ENCODE measurements at places on chromosomes 4 and X.

- DNase-seq: no peak
These were observed 1741.0 kb upstream of the PCDH10 start for GRCh38 chr4:131408102-131408501.

GRCh38 chr4:76206222-76206942, 7.2 kb downstream of the SCARB2 start:
- no peak for DNase-seq

GRCh38 chr4:108116423-108117168, 52.1 kb downstream of the LEF1 start:
- no peak for DNase-seq

- peak; percentile 89 for DNase-seq
These were observed 162.4 kb upstream of the GPRIN3 start for GRCh38 chr4:89469930-89470375.

GRCh38 chrX:11445540-11445939, 152.3 kb downstream of the AMELX start:
- DNase-seq: no peak

- DNase-seq: no peak
These were observed 36.9 kb downstream of the STARD8 start for GRCh38 chrX:68684291-68684918.

DNA sequence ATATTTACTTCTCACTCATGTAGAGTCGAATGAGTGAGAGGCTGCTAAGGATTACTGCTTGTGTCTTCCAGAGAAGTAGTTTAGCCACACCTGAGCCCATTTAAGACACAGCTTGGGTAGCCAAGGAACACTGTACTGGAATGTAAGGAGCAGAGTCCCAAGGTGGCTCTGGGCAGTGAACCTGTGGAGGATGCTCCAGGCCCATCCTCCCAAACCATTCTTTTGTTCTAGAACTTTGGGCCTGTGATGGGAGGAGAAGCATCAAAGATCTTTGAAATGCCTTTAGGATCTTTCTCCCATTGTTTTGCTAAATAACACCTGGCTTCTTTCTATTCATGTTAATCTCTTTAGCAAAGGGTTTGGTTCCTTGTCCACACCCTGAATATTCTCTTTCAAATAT, 162.2 kb downstream of the KLHL4 start:
- DNase-seq: no peak

GRCh38 chr4:94447754-94448411, 3.9 kb upstream of the PDLIM5 start:
- DNase-seq: no peak

GRCh38 chr4:78311306-78311705, 240.3 kb upstream of the ANXA3 start:
- DNase-seq: no peak

- DNase-seq: no peak
These were observed 5.3 kb upstream of the PYURF start for GRCh38 chr4:88528861-88529260.

- DNase-seq: no peak
These were observed 251.0 kb downstream of the KCNIP4 start for GRCh38 chr4:21697583-21697982.

GRCh38 chrX:120446498-120446897, 22.6 kb downstream of the LAMP2 start:
- DNase-seq: no peak

DNA sequence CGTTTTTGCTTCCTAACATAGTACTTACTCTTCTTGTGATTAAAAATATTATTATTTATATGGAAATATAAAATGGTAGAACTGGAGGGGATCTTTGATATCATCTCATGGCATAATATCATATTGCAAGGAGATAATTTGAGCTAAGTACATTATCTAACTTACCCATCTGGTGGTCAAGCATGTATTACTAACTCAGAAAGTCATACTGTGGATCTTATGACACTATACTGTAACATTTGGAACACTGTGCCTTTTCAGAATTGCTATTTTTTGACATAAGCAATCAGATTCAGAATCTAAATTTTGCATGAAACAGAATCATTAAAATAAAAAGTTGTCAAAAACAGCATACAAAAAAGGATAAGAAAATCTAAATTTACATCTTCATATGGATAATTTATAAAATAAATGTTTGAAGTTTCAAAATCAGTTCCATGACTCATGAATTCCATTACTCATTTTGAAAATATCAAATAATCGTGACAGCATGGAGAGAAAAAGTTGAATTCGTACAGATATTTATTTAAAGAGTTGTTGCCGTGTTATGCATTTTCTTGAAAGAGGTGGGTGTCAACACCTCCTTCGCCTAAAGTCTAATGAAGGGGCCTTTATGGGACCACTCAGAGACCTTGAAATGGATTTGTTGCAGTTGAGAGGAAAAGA, 928.1 kb downstream of the PDHA2 start:
- DNase-seq: peak; percentile 43

- no peak for DNase-seq
These were observed 753.6 kb downstream of the RPA4 start for GRCh38 chrX:97637289-97637688.

- DNase-seq: no peak
These were observed 49.5 kb downstream of the USP53 start for GRCh38 chr4:119261986-119262385.

DNA sequence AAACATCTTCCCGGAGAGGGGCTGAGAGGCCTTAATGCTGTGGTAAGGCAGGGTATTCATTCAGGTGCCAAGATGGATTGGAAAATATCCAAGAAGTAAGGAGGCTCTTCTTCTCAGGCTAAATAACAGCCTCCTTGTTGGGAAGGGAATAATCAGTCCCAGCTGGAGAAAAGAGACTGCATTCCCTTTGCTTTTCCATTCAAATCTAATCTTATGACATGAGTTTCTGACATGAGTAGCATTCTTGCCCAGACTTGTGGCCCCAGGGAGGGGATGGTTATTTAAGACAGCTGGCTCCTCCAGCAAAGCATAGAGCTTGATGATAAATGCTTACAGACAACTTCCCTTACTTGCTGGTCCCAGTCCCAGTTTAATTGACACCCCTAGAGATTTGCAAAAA, 98.3 kb downstream of the DCLK2 start:
- peak; percentile 30 for DNase-seq

GRCh38 chrX:11040405-11040804, 70.7 kb upstream of the HCCS start:
- DNase-seq: no peak

GRCh38 chr4:106231931-106232330, 84.1 kb downstream of the TBCK start:
- DNase-seq: no peak

GRCh38 chrX:134287346-134287745, 50.4 kb downstream of the CCDC160 start:
- DNase-seq: no peak

DNA sequence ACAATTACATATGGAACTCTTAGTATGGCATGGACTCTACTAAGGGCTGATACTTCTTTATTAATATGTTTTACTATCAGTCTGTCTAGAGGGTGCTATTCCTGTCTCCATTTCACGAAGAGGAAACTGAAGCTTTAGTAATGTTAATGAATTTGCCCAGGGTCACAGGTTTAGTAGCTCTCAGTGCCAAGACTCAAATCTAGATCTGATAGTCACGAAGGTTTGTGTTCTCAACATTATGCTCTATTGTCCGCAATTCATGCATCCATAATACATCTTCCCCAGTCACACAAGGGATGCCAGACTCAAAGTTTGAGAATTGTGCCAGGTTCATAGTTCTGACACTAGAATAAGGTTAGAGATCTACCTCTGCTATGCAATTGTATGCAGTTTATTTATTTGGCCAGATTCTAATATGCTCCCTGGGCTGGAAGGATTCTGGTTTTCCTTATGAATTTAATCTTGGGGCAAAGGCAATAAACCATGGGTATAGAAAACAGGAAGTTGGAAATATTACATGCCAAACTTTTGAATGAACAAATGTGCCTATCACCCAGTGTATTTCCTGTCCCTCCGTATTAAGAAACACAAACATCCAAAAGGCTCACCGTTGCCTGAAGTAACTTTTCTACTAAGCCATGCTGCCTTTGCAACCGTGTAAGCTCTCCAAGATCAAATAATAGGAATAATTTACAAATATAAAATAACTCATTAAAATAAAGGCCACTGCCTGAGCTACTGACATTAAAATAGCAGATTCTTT, 478.5 kb downstream of the INPP4B start:
- no peak for DNase-seq

GRCh38 chr4:87056881-87057280, 122.1 kb downstream of the AFF1 start:
- no peak for DNase-seq

- DNase-seq: no peak
These were observed 86.8 kb upstream of the AFAP1 start for GRCh38 chr4:8026453-8026852.

- DNase-seq: no peak
These were observed 127.9 kb downstream of the OR13H1 start for GRCh38 chrX:131671735-131672134.

DNA sequence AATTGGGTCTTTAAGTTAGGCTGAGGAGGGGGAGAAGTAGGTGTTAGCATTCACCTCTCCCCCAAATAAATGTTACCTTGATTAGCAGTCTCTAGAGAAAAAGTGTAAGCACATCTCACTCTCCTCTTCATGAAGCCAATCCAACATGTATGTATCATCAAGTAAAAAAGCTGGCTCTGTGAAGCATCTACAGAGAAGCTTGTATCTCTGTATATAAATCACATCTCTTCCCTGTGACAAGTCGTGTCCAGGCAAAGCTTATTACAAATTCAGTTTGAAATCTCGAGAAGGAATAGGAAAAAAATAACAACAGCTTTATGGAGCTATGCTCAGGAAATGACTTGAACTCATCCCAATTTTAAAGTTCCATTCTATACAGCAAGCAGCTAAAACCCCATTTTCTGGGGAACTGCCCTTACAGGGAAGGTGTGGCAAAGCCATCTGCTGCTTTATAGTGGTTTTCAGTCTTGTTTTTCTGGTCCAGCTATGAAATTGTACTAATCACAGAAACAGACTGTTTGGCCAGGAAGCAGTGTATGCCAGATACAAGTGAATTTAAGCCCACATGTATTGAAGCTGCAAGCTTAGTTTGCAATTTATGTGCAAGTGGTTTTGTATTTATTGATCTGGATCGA, 313.3 kb upstream of the NOCT start:
- no peak for DNase-seq

DNA sequence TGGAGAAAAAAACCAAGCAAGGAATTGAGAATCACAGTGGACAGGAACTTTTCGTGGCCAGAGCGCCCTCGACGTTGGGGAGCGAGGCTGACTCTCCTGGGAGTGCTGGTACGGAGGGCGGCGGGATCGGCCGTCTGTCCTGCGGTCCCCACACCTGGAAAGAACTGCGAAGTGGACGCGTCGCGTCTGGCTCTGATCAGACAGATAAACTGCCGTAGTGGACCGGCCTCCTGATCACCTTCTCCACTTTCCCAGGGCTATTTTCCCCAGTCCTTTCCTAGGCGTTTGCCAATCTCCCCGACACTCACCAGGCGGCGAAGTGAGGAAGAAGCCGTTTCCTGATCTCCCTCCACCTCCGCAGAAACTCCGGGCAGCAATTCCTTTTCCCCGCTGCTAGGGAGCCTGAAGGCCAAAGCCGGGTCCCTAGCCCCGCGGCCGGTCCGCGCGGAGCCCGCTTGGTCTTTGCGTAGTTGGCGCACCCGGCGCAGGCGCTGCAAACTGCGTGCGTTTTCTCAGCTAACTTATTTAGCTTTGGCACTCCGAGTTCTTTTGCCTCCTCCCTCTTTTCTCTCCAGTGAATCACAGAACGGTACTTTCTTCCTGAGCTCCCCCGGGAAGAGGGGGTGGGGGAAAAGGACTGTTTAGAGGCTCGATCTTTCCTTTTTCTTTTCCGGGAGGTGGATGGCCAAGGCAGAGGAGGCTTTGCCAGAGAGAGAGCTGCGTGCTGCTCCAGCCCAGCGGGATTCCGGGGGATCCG, at the start of gene ARSJ:
Gene ARSJ, minus strand, starts transcription at position 500 of the 757 bp plus-strand sequence. CDS start 813 bp downstream, outside the sequence.
- peak; percentile 68 for DNase-seq

DNA sequence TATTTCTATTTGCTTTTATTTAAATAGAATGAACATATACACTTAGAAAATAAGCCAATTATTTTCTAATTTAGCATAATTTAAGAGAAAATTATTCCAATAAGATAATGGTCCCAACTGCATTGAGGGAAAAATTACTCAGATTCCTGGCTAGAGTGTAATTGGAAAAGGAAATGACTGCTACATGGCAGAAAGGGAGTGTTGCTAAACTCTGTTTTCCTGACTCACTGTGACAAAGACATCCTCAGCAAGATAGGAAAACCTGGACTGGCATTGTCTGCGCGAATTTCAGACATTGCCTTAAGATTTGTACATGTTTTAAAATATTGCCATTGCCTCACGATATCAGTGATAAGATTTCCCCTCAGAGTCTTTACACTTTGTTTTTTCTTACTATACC, 8.2 kb downstream of the TNIP3 start:
- peak; percentile 72 for DNase-seq

GRCh38 chr4:96543346-96543745, 703.5 kb downstream of the PDHA2 start:
- DNase-seq: no peak

- DNase-seq: no peak
These were observed 11.8 kb downstream of the MAN2B2 start for GRCh38 chr4:6586715-6587325.

- DNase-seq: no peak
These were observed 61.6 kb downstream of the GASK1B start for GRCh38 chr4:158111241-158111640.

Measured in HS-5 (cell line).